SK-N-SH (cell line): ENCODE measurements at places on chromosomes 1 and 21.
A peak's percentile ranks its signal among the peaks of the same experiment; 100 is the strongest.

GRCh38 chr1:216919060-216919970, 196.1 kb upstream of the ESRRG start:
- no peak for DNase-seq

- no peak for DNase-seq
These were observed 1.2 kb downstream of the BMP8B start for GRCh38 chr1:39787468-39787867.

GRCh38 chr1:88124614-88125013, 559.5 kb upstream of the PKN2 start:
- DNase-seq = no peak

- DNase-seq = no peak
These were observed 234.9 kb upstream of the VAMP3 start for GRCh38 chr1:7535934-7536878.

DNA sequence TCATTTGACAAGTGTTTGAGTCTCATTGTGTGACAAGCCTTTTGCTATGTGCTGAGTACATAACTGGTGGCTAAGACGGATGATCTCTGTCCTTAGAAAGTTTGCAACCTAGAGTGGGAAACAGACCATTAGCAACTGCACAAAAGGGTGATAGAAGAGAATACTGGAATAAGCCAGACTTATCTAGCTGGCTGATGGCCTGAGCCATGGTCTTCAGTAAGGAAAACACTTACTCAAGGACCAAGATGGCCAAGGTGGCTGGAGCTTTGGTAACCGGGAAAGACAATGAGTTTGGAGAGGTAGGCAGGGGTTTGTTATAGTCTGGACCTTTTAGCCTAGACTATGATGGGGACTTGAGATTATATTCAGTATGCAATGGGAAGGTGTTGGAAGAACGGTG, 1.6 kb upstream of the TAF12 start:
- DNase-seq = no peak

DNA sequence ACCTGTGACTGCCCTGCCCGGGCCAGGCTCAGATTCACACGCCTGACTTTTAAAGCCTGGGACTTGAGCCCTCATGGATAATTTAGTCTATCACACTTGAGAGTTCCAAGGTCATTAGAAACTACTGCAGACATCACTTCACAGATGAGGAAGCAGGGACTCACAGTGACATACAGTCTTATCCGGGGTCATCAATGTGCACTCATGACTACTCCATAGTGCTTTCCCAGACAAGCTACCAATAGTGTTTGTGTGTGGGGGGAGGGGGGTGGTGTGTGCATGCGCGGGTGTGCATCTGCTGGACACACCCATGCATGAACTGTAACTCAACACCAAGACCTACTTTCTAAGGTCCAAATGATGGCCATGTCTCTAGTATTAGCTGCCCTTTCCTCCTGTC, 16.1 kb upstream of the SLC5A9 start:
- DNase-seq = no peak

GRCh38 chr1:10799726-10800125, 3.3 kb upstream of the CASZ1 start:
- DNase-seq = no peak

DNA sequence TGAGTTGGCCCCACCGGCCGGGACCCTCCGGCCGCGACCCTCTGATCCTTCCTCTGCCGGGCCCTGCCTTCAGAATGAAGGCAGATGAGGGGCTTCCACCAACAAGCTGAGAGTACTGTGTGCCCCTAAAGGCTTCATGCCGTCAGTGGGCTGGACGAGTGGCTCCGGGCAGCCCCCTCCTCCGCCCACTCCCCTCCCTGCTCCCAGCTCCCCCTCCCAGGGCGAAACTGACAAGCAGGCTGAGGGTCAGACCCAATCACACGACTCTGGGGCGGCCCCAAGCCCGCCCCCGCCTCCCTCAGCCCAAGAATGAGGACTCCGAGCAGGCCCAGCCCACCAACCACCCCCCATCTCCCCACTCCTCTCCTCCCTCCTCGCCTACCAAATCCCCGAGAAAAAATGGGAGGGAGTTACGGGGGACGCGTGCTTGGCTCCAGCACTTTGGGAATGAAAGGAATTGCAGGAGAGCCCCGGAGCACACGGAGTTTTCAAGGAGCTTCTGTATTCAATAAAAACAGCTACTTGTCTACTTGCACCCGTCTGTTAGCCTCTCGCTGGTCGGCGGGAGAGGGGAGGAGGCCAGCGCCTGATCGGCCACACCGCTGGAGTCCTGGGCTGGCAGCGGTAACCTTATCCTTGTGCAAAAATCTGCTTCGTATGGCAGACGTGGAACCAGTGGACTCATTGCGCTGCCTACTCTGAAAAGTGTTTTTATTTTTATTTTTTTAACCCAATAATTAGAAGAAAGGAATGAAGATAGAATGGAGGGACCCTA, at the start of gene COL11A1:
TSS of gene COL11A1 (minus strand) at position 147 of the 775 bp plus-strand sequence. CDS start 344 bp downstream, outside the sequence.
- peak; percentile 34 for DNase-seq

DNA sequence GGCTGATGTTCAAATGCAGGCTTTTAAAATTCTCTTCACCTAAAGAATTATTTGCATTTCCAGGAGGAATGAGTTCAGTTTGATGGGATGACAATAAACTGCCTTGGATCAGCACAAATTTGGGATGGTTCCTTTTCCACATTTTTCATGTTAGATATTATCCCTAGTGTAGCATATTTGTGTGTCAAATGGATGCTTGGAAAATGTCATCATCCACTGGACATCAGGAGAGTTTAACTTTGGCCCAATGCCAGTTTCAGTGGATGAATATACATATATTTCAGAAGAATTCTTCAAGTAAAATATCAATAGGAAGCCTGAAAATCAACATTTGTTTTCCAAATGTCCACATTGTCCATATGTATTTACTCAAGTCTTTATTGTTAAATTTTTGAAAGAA, 116.5 kb upstream of the COL24A1 start:
- DNase-seq = no peak

GRCh38 chr21:41428847-41429246, 2.8 kb downstream of the MX1 start:
- DNase-seq = no peak

- no peak for DNase-seq
These were observed 257.2 kb upstream of the AJAP1 start for GRCh38 chr1:4397196-4397595.

GRCh38 chr1:244236721-244237120, 185.6 kb downstream of the ZBTB18 start:
- no peak for DNase-seq

DNA sequence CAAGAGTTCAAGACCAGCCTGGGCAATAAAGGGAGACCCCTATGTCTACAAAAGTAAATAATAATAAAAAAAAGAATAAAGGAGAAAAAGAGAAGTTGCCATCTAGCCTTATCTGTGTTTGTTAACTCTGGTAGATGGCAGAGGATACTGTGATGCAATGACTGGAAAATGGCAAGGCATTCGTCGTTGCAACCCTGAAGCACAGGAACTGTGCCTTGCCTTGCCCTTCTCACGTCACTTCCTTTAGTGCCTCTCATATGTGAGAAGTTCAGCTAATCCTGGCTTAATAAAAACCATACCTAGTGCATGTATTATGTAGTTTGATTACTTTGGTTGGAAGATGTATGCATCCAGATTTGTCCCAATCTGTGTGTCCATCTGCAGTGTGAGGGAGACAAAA, 25.8 kb upstream of the PIGC start:
- no peak for DNase-seq

DNA sequence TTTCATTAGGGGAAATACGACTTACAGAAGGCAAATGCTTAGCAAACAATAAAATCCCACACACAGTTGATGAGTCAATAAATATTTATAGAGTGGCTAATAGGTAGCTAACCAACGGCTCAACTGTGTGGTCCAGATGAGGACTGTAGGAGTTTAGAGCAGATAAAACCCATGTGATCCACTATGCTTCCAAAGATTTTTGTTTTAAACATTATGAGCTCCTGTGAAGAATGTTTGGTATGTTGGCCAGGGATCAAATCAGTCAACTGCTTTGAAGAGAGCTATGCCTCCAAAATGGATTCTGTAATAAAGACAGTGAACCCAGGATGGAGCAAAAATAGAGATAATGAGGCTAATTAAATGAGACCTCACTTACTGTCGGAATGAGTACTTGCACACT, 72.3 kb upstream of the COL11A1 start:
- DNase-seq = no peak

DNA sequence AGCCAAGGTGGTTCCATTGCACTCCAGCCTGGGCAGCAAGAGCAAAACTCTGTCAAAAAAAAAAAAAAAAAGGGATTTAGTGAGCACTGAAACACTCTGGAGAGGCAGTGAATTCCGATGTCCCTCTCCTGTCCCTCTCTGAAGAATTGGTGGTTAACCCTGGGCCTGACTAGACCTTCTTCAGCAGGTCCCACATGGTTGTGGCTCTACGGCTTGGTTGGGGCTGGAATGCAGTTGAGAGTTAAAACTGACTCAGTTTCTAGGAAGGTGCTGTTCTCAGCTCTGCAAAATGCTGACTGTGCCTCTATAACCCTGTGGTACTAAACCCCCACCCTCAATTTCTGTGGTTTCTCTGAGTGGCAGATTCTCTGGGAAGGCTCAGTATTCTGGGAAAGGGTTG, 173.3 kb downstream of the SEC16B start:
- DNase-seq = no peak

GRCh38 chr21:16071092-16071491, 341.3 kb downstream of the USP25 start:
- DNase-seq = peak; percentile 36

- DNase-seq = no peak
These were observed 36.6 kb upstream of the PADI1 start for GRCh38 chr1:17168091-17168876.

- DNase-seq = no peak
These were observed 271.3 kb downstream of the DNM3 start for GRCh38 chr1:172112576-172112975.

GRCh38 chr1:94989398-94989797, 62.5 kb upstream of the CNN3 start:
- peak; percentile 51 for DNase-seq

GRCh38 chr1:36703526-36704208, 221.0 kb upstream of the CSF3R start:
- peak; percentile 89 for DNase-seq

DNA sequence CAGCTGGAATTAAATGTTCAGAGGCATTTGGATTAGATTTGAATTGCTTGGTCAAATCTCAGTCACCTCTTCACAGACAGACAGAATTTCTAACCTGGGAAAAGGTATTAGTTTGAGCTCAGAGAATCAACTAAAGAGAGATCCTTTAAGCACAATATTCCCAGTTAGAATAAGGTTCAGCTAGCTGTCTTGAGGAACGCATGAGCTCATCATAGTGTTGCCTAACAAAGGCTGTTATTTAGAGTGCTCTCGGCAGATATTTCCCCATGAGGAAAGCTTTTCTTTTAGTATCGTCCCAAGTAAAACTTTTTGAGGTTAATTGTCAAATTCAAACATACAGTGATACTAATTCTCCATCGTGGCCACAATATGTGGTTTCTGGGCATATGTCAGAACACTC, 269.9 kb downstream of the HLX start:
- no peak for DNase-seq

DNA sequence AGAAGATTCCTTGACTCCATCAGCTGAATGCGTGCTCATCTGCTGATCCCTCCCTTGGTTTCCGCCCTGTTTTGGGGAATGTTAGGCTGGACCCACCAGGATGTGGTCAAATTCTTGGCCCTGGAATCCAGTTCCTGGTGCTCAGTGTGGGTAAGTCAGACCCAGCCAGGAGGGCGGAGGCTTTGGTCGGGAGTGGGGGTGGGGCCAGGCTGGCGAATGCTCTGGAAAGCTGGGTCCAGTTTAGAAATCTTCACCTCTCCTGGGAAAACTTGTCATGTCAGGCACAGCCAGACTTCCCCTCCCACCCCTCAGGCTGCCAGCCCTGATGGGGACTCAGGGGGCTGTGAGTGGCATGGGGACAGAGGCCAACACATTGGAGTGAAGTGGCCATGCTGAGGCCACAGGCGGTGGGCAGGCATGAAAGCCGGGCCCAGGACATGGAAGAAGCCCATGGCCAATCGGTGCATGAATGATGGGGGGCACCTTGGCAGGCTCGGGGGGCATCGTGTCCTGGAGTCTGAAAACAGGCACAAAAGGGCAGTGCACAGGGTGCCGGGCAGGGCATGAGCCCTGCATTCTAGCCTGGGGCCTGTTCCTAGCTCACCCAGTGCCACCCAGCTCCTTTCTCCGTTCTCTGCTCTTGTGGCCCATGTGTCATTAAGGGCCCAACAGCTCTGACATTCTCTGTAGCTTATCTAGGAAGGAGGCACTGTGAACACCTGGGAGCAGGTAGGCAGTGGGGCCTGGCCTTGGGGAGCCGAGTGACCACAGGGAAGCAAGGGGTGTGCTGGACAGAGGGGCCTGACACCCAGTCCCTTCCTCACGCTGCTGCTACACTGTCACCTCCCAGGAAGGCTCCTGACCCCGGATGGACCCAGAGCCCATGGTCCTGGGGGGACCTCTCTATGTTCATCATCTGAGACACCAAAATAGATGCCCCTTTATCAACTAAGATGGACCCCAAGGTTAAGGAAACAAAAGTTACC, 14.6 kb upstream of the PADI1 start:
- no peak for DNase-seq

GRCh38 chr1:225446595-225446960, 18.7 kb upstream of the LBR start:
- no peak for DNase-seq

- DNase-seq = no peak
These were observed 18.0 kb downstream of the BMP8A start for GRCh38 chr1:39509360-39510009.

DNA sequence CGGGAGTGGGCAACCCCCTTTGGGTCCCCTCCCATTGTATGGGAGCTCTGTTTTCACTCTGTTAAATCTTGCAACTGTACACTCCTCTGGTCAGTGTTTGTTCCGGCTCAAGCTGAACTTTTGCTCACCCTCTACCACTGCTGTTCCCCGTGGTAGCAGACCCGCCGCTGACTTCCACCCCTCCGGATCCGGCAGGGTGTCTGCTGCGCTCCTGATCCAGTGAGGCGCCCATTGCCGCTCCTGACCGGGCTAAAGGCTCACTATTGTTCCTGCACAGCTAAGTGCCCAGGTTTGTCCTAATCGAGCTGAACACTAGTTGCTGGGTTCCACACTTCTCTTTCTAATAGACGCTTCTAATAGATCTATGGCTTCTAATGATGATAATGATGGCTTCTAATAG, 488.6 kb downstream of the MRPL39 start:
- no peak for DNase-seq

GRCh38 chr1:236837897-236838296, 42.8 kb downstream of the MTR start:
- DNase-seq = no peak

DNA sequence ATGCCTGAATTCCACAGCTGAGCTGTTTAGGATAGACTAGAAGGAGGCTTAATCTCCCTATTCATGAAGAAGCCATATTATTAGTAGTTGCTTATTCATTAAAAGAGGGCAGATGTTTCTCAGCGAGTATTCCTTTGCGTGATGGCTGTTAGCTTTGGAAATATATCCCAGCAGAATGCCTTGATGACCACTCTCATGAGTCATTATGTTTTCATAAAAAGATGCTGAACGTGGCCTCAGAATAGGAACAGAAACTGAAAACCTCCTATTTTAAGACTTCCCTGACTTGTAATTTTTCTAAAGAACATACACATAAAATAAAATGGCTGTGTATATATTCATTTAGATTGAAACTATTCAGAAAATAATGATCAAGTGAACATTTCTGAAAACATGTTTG, 9.6 kb upstream of the PLA2G4A start:
- no peak for DNase-seq

- no peak for DNase-seq
These were observed 18.3 kb downstream of the HYI start for GRCh38 chr1:43435146-43436145.
